ENCODE measurements at places on chromosomes 5 and 9. TPM values are rescaled to one million over a fixed set of nuclear protein-coding genes. Genes with fewer than 3 reads are reported as not detected.

The ASB6 gene
- 34.0 TPM for total RNA-seq

The ACTBL2 gene
- 0.56 TPM for total RNA-seq

The EHMT1 gene
- 61.8 TPM for total RNA-seq

The PCDHGB2 gene
- total RNA-seq: 1.9 TPM

The C6 gene
- total RNA-seq: not detected

The MAPKAP1 gene
- 104 TPM for total RNA-seq

The ELOVL7 gene
- 0.45 TPM for total RNA-seq

The CARD9 gene
- 2.5 TPM for total RNA-seq

The WDR38 gene
- total RNA-seq: not detected

The PCDHB13 gene
- total RNA-seq: 2.9 TPM

The PCDHGB6 gene
- 0.80 TPM for total RNA-seq

The PAEP gene
- total RNA-seq: 0.27 TPM

The ORM2 gene
- not detected for total RNA-seq

The MARCOL gene
- total RNA-seq: not detected

The PMPCA gene
- 96.6 TPM for total RNA-seq

The NTNG2 gene
- 0.80 TPM for total RNA-seq

The NSD1 gene
- total RNA-seq: 49.3 TPM

The PAX5 gene
- not detected for total RNA-seq

The SWI5 gene
- total RNA-seq: 47.0 TPM

The SOWAHA gene
- total RNA-seq: 0.32 TPM

The EPB41L4A gene
- not detected for total RNA-seq

The NME5 gene
- not detected for total RNA-seq

The ATG10 gene
- 5.8 TPM for total RNA-seq

The CARD19 gene
- 92.9 TPM for total RNA-seq

The GFI1B gene
- not detected for total RNA-seq

The GRIN1 gene
- not detected for total RNA-seq

The CATSPER3 gene
- total RNA-seq: not detected

The ZNF454 gene
- 1.4 TPM for total RNA-seq

The PROP1 gene
- not detected for total RNA-seq

The SLC6A3 gene
- not detected for total RNA-seq

The KLHL3 gene
- total RNA-seq: 2.8 TPM

The LCP2 gene
- total RNA-seq: 1.1 TPM

The CYSRT1 gene
- 0.98 TPM for total RNA-seq

The FRRS1L gene
- total RNA-seq: not detected

The INSL4 gene
- total RNA-seq: not detected

The ZDHHC11B gene
- 0.05 TPM for total RNA-seq

The C9orf153 gene
- not detected for total RNA-seq

The CEL gene
- not detected for total RNA-seq

The N4BP3 gene
- 0.03 TPM for total RNA-seq

The ZNF883 gene
- 3.1 TPM for total RNA-seq

The ADRB2 gene
- total RNA-seq: 11.4 TPM

The PCDHA1 gene
- total RNA-seq: 2.5 TPM

The SPATA31C1 gene
- total RNA-seq: not detected

The KIF4B gene
- 0.03 TPM for total RNA-seq

The PGM5 gene
- 3.2 TPM for total RNA-seq

The CFAP77 gene
- total RNA-seq: not detected

The TAF11L13 gene
- 0.91 TPM for total RNA-seq

The STPG3 gene
- not detected for total RNA-seq

The SHB gene
- 31.8 TPM for total RNA-seq

The SLCO6A1 gene
- total RNA-seq: not detected

The HNRNPA0 gene
- total RNA-seq: 17.2 TPM

The TRPM6 gene
- total RNA-seq: not detected

The TAF11L5 gene
- total RNA-seq: not detected

The SMIM33 gene
- not detected for total RNA-seq

Data from A375 (cell line).